ENCODE measurements at places on chromosomes 1 and 21.

DNA sequence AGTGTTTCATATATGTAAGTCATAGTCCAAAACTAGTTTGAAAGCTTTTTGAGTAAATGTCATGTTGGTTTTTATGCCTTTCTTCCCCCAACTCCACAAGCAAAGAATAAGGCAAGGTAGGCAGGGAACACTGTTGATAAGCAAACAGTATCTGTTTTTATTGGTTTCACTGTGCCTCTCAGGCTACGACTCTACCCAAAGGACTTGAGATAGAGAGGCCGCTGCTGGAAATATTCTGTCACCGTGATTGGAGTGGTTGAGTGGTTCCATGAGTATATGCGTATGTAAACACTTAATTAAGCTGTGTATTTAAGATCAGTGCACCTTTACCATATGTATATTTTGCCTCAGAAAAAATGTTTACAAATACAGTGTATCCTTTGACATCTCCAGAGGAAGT, 138.1 kb upstream of the KIF26B start:
- DNase-seq, result no peak

DNA sequence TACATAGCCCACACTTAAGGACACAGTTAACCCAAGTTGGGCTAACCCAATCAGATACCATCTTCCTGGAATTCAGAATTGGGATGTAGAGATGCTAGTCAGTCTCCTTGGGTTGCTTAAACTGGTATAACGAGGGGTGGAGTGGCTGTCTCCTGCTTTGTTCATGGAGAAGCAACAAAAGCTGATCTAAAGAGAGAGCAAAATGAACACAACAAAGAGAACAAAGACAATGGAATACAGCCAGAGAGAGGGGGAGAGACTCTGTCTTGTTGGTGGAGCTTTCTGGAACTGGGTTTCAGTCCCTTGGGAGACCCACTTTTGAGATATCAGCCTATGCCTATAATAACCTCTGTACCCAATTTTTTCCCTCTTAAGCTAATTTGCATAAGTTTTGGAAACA, 138.1 kb downstream of the ATG4C start:
- no peak for DNase-seq

GRCh38 chr1:46681333-46682034, 9.8 kb downstream of the TEX38 start:
- no peak for DNase-seq

DNA sequence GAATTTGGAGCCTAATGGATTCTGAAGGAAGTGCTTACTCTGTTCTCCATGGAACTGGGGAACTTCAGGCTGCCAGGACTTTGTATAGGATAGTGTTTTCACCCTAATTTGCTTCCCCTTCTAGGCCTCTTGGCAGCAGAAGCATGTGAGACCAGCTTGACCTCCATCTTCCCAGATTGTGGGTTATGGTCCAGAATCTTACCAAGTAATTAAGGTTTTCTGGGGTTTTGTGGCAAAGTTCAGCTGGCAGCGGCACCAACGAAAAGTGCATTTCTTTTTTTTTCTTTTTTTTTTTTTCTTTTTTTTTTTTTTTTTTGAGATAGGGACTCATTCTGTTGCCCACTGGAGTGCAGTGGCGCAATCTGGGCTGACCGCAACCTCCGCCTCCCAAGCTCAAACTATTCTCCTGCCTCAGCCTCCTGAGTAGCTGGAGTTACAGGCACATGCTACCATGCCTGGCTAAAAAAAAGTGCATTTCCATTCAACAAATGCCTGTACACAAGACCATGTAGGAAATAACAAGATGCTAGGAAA, 3.4 kb upstream of the BMP8A start:
- no peak for DNase-seq

DNA sequence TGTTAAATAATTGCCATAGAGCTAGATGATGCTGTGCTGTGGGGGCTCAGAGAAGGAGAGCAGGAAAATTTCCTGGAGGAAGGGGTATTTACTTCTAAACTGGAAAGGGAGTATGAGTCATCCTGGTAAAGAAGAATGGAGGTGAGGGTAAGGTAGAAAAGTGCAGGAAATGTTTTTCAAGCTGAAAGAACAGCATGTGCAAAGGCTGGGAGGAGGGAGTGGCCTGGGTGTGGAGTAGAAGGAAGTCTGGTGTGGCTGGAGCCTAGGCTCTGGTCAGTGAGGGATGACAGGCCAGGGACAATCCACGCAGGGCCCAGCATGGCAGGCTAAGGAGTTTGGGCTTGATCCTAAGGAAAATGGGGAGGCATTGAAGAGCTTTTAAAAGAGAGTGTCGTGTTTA, 45.9 kb downstream of the MATN1 start:
- no peak for DNase-seq

- no peak for DNase-seq
Measured at GRCh38 chr1:168421399-168422004, 122.3 kb downstream of the XCL2 start.

GRCh38 chr1:235993652-235994051, 71.2 kb downstream of the NID1 start:
- no peak for DNase-seq

DNA sequence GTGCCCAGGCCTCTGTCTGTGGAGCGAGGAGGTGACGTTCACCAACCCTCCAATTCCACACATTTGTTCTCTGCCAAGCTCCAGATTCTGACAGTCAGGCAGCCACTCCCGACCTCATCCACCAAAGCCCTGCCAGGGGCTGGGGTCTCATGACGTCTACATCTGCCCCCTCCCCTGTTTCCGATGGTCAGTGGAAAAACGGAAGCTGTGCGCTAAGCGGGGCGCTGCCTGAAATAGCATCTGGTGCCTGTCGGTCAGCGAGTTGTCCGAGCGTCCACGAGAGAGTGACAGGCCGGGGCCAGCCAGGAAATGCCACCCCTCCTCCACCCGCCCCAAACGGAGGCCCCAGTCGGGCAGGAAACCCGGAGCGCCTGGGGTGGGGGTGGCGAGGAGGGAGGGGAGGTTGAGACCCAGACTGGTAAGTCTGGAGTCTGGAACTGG, 3.2 kb upstream of the TAL1 start:
- DNase-seq, result no peak

- no peak for DNase-seq
Measured at GRCh38 chr1:104467590-104467989, 717.9 kb downstream of the AMY1C start.
